ENCODE measurements at places on chromosomes 13 and 19.

DNA sequence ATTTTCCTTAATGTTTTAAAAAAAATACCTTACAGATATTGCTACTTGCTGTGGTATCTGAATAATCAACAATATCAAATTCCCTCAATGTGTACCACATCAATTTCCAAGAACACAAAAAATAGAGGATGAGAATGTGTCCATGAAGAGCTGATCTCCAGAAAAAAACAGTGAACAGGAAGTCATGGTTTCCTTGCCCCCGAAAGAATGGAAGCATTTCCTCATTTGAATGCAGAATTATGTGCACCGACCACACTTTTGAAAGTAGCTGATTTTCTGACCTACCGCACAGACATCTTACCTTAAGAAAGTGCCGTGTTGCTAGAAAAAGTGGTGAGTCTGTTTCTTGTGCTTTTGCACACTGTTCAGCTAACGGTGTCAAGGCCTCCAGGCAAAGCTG lies 13.4 kb upstream of the EEF1AKMT1 start:
- no peak for DNase-seq

GRCh38 chr19:54462047-54462654 lies 1.4 kb downstream of the LENG9 start:
- DNase-seq: no peak

DNA sequence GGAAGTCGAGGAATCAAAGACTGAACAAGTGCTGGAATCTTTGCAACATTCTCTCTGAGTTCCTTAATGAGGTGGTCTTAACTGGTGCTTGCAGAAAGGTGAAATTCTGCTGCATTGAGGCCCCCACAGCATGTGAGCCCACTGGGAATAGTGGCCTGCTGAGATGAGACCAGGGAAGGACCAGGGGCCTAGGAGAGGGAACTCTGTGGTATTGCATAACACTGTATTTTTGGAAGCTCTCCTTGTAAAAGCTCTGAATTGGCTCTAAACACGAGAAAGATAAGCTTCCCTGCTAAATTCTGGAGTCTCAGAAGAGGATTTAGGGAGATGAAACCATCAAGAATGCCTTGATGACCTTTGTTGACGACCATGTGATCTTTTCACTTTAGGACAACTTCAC lies 100.4 kb upstream of the TSC22D1 start:
- DNase-seq: no peak

DNA sequence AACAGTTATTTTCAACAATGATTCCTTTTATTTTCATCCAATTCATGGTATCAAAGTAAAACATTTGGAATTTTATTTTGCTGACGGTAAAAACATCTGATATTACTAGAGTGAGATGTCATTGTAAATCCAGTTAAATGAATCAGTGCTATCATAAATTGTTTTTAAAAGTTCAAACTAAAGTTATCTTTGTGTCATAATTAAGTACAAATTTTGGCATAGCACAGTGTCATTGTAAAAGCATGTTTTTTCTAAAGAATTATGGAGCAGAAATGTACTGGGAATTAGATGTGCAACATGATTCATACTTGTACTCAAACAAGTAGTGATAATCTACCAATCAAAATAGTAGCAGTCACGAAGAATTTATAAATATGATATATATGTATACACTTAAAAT lies 92.8 kb downstream of the FAM216B start:
- DNase-seq: no peak

DNA sequence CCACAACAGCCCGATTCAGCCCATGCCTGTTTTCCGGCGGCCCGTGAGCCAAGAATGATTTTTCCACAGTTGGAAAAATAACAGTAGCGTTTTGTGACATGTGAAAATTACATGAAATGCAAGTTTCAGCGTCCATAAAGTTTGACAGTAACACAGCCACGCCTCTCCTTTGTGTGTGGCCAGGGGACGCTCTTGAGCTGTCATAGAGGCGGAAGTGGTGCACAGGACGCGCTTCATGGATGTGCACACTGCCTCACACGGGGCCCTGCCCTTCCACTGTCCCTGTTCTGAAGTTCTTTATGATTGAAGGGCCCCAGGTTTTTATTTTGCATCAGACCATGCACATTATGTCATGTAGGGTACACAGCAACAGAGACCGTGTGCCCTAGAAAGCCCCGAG lies 12.4 kb upstream of the ELAVL1 start:
- no peak for DNase-seq

GRCh38 chr13:111900390-111901131 lies 166.4 kb upstream of the SOX1 start:
- no peak for DNase-seq

DNA sequence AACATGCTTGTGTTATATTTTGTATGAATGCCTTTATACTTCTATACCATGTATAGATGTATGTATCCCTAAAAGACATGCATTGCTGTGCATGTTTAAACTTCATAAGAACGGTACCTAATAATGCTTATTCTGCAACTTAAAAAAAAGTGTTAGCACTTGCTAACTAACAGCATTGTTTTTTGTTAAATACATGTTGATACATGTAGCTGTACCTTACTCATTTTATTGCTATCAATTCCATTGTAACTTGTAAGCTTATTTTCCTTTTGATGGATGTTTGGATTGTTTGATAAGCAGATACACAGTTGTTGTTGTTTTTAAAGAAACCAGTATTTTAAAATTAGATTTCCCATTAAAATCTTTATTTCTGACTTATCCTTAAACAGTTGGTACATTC lies 53.8 kb downstream of the CDK8 start:
- DNase-seq: no peak

DNA sequence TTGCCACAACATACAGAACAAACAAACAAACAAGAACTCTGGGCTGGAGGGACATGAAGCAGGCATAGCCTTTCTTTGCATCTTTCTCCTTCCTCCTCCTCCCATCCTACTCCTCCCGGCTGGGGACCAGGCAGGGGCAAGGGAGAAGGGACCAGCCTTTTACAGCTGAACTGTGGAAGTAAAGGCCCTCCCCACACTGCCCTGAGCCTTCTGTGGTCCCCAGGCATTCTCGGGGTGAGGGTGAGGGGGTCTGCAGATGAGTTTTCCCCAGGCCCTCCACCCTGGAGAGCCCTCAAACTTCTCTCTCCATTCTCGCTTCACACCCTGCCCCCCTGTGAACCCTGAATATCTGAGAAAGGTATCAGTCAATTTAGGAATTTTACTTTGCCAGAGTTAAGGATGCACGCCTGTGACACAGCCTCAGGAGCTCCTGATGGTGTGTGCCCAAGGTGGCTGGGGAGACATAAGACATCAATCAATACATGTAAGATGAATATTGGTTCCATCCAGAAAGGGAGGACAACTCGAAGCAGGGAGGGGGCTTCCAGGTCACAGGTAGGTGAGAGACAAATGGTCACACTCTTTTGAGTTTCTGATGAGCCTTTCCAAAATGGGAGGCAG lies 170.9 kb downstream of the COL4A1 start:
- DNase-seq: no peak

GRCh38 chr13:74024314-74024713 lies 109.9 kb downstream of the KLF12 start:
- DNase-seq: no peak

- DNase-seq: no peak
Observed at GRCh38 chr13:110960204-110960603, 45.3 kb upstream of the ANKRD10 start.

DNA sequence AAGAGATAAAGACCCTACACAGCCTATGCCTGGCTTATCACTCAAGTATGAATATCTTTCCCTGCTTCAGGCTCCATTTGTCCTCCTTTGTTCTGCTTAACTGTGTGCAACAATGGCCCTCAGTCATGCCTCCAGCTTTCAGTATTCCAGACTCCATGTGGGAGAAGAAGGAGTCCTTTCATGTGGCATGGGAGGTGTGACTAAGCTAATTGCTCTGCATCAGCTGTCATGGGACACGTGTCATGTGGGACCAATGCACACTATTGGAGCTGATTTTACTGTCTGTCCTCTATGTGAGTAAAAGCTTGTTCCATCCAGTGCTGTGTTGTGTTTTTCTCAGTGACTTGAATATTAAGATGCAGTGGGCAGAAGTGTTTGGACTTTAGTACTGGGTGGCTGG lies 1198.3 kb downstream of the OLFM4 start:
- DNase-seq: no peak

DNA sequence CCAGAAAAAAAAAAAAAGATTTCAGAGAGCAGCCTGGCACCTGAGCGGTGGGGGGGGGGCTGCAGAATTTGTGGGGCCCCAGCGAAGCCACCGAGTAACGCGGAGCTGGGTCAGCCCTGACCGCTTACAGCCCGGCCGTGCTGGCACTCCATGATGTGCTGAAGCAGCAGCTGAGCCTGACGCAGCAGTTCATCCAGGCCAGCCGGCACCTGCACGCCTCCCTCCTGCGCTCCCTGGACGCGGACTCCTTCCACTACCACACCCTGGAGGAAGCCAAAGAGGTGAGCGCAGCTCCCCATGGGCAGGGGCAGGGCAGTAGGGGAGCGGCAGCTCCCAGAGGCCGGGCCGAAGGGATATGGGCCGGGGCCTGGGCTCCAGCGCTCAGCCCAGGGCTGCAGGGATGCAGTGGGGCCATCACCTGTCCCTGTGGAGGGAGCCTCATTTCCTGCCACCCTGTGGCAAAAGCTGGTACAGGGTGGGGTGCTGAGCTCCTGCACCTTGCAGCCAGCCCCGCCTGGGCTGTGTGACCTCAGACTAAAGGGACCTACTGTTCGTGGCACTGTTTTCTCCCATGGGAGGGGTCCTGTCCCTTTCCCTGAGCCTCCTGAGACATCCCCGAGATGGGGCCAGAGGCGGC lies 18.3 kb downstream of the C19orf44 start:
- no peak for DNase-seq

GRCh38 chr19:49911381-49912145 lies 14.9 kb upstream of the IL4I1 start:
- no peak for DNase-seq

GRCh38 chr13:94065741-94066140 lies 413.7 kb downstream of the DCT start:
- no peak for DNase-seq

GRCh38 chr13:96474181-96474557 lies 384.3 kb downstream of the HS6ST3 start:
- DNase-seq: no peak

- no peak for DNase-seq
Observed at GRCh38 chr19:12788682-12789097, 2.6 kb upstream of the JUNB start.

- no peak for DNase-seq
Observed at GRCh38 chr19:53466726-53467484, 628 bp upstream of the ZNF813 start.

DNA sequence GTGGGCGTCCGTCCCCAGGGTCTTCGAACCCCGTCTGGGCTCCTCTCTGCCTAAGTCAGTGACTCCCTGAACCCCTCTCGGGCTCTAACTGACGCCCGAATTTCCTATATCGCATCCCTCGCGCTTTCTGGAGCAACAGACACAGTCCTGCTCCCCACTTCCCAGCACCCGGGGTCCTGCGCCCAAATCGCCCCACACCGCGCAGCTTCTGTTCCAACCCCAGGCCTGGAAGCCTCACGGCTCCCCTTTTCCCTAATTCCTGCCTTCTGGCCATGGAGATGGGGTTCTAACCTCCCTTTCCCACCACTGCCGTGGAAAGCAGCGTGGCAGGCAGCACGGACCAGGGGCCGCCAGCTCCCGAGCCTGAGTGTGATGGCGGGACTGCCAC lies 1.6 kb upstream of the GRTP1 start:
- no peak for DNase-seq

DNA sequence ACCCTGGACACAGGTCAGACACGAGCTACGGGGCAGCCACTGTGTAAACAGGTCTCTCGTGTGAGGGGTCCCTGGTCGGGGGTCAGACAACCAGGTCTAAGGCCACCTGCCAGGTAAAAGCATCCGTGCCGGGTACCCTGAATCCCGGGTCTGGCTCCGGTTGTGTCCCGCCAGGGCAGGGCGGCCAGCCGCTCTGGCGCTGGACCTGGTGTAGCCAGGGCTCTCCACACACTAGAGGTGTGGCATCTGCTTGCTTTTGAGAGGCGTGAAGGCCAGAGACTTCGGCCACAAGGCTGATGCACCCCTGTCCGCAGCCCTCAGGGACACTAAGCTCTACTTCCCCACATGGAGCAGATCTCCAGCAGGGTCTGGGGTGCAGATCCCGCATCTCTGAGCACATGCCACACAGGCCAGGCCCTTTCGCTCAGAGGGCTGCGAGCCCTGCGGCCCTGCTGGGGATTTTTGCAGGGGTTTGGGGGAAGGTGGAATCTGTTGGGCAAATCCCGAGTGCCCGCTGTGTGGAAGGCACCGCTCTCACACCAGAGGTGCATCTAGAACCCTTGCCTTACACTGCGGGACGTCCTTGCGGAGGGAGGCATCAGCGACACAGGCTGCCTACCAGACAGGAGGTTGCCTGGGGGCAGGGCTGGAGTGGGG lies 13.8 kb upstream of the TIMM13 start:
- DNase-seq: no peak

- DNase-seq: no peak
Observed at GRCh38 chr13:50026788-50027473, 11.7 kb downstream of the KCNRG start.

GRCh38 chr19:7117248-7117647 lies 47.7 kb downstream of the ZNF557 start:
- no peak for DNase-seq

DNA sequence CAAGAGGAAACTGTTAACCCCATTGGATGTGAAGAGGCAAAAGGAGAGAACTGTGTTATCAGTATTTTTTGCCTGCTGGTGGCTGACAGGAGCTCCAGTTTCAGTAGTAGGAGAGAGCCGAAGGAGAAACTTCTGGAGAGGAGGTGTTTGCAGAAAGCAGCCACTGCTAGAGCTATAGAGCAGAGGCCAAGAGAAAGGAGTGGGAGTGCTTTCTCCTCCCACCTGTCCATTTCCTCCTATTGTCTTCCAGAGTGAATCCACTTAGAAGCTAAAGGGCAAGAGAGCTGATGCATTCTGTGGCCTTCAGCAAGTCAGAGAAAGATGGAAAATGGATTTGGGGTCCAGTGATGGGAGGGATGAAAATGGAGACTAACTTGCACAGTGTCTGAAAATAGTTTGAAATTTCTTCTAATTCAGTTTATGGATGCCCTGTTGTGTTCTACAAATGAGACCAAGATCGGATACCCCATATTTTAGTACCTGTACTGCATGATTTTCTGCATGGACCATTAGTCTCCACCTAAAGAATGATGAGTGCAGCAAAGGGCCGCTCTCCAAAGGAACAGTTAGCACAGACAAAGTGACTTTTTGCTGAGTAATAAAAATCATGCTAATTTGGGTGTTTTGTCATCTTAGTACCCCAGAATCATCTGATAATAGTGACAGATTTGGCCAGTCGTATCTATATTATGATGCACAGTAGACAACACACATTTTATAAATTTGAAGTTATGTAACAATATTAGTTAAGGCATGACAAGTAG lies 10.7 kb downstream of the HS6ST3 start:
- no peak for DNase-seq

- no peak for DNase-seq
Observed at GRCh38 chr13:31627097-31627845, 112.1 kb upstream of the RXFP2 start.
